ENCODE measurements at places on chromosomes 6 and 20. TPM values are rescaled to one million over a fixed set of nuclear protein-coding genes. Genes with fewer than 3 reads are reported as not detected.

Gene TSBP1
- not detected for total RNA-seq

Gene PLAGL1
- total RNA-seq = not detected

Gene POLR3F
- total RNA-seq = 12.9 TPM

Gene CDYL
- total RNA-seq = 33.1 TPM

Gene SAMD5
- 0.97 TPM for total RNA-seq

Gene TFAP2D
- total RNA-seq = not detected

Gene SSR1
- total RNA-seq = 34.6 TPM

Gene TAGAP
- total RNA-seq = 0.08 TPM

Gene FRMD1
- total RNA-seq = not detected

GRCh38 chr20:15840636-15841301 lies 732.5 kb downstream of the KIF16B start:
- DNase-seq = no peak

DNA sequence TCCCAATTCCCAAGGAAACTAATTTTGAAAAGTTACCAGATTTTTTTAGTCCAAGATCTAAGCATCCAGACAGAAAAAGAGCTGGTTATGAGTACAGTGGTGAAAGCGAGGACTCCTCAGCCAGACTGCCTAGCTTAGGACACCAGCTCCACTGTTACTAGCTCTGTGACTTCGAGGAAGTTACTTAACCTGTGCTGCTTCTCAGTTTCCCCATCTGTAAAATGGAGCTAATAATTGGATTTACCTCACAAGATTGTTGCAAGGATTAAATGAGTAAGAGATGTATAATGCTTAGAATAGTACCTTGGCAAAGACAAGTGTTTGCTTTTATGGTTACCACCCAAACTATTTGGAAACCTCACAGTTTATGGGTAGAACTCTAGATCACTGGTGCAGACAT lies 1.1 kb downstream of the NT5DC1 start:
- DNase-seq = peak; percentile 7

- no peak for DNase-seq
Observed at GRCh38 chr6:81734081-81734480, 18.4 kb downstream of the TENT5A start.

DNA sequence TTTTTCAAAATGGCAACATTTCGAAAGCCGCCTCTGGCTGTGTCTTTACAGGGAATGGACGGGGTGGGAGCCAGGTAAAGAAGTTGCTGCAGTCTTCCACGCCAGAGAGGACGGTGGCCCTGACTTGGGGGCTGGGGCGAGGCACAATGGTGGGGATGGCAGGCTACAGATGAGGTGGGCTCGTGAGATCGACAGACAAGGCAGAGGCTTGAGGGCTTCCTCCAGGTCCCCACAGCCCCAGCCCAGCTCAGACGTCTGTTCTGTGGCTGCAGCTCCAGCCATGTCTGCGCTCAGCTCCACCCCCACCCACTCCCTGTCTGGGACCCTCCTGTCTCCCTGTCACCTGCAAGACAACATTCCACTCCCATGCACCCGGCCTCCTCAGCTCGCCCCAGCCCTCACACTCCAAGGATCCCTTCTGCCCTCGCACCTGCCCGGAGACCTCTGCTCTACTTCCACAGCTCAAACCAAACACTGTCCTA lies 7.4 kb upstream of the C20orf144 start:
- no peak for DNase-seq

DNA sequence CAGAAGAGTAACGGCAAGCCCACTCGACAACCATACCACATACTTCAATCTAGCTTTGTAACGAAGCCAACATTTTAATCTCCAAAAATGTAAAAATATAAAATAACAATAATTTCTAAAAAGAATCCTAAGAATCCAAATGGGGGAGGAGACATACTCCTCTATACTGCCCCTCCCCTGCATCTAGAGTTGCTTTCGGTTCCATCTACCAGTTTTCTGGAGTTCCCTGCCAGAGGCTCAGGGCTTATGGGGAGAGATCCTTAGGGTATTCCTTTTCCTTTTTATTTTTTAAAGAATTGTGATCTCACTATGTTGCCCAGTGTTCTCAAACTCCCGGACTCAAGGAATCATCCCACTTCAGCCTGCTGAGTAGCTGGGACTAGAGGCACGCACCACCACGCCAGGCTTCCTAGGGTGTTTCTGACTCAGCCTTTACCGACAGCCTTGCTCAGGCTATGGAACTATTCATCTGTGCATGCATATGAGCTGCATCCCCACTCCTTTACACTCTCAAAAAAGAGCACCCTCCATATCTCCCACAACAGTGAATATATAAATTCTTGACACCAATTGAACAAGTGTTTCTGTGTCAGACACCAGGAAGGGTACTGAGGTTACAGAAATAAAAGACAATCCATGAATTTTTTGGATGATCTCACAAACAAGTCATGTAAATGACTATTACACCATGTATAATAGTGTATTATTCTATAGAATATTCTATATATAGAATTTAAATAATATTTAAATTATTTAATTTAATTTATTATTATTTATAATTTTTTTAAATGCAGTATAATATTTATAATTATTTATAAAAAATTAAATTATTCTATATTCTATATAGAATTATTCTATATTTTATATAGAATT lies 40.7 kb upstream of the UBR2 start:
- no peak for DNase-seq

DNA sequence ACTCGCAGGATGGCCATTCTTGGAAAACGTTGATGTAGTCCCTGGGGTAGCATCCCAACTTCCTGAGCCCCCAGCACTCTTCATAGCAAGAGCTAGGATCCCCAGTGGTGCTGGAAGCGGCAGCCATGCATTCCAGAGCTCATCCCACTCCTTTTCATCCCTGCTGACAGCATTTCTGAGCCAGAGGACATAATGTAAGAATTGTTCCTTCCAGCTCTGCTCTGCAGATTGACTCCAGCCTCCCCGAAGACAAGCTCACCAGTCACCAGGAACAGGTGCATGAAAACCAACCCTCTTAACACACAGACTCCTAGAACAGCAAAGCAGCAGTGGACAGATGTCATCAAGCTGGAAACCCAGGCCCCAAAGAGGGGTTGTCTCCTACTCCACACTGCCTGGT lies 3.8 kb downstream of the SLC13A3 start:
- DNase-seq = no peak

DNA sequence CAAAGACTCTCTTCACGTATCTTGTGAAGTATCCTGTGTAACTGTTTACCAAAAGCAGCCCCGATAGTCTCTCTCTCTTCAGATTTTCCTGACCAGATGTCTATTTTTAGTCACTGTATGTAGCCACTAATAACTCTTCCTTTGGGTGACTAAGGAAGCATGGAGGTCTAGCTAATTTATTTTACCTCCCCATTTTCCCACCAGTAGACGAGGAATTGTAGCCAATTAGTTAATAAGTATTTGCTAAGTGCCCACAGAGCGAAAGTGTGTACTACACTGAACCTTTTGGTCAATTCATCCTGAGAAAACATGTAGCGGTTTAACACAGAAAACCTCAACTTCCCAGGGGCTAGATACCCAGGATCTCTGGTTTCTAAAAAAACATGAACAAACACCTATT lies 180.6 kb downstream of the TBX18 start:
- no peak for DNase-seq

- DNase-seq = no peak
Observed at GRCh38 chr6:154406869-154407268, 50.3 kb upstream of the IPCEF1 start.

GRCh38 chr20:46151936-46152335 lies 33.8 kb downstream of the CD40 start:
- peak; percentile 33 for DNase-seq

GRCh38 chr6:163147994-163148393 lies 266.5 kb upstream of the QKI start:
- peak; percentile 7 for DNase-seq

- DNase-seq = no peak
Observed at GRCh38 chr6:132058975-132059374, 107.8 kb upstream of the CCN2 start.

DNA sequence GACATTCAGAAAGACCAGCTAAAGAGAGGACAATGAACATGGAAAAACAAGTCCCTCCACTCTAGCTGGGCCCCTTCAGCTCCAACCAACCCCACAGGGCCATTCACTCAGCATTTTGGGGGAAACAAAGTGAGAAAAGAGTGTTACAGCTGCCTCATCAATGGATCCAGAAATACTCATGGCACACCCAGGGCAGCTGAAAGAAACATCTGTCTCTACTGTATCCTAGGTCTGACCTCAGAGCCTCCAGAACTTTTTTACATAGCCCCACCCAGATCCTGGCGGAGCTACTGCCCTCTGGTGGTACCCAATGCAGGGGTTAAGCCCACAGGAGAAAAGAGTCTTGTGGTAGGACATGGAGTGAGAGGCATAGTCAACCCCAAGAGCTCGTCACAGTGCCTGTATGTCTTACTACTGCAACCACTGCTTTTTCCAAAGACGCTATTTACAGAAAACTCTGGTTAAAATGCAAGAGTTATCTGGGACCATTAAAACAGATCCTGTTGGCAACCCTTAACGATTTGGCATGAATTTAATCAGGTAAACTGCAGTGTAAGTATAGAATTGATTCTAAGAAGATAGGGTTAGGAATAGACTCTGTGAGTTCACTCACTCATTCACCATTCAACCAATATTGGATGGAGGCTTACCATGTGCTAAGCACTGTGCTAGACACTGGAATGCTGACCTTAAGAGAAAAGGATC lies 37.4 kb upstream of the FAM83C start:
- DNase-seq = peak; percentile 87

DNA sequence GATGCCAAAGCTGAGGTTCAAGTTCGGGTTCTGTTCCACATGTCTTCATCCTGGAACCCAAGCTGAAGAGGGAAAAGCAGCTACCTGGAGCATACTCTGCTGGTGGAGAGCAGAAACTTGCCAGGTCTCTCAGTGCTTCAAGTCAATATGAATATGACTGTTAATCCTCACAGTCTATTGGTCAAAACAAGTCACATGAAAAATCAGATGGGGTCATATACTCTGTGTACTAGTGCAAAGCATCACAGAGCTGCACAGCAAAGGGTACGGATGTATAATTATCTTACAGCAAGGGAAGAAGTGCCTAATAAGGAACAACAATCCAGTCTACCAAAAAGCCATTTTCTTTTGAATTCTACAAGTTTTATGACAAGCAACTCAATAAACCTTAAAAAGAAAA lies 11.6 kb downstream of the NCOA7 start:
- DNase-seq = no peak

DNA sequence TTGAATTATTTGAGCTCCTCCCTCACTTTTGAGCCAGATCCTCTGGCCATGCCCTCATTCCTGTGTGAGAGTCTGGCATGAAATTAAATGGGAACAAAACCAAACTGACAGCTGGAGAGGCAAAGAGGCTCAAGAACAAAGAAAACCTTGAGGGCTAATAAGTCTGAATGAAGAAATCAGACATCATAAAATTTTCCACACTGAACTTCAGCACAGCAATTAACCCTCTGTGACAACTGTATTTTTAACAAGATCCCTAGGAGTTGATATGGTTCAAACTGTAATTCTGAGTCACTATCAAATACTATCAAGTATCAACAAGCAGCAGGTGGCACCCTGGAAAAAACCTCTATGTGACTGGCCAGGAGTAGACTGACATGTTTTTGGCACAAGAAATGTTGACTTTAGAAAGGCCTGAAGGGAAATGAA lies 109.4 kb upstream of the EMILIN3 start:
- no peak for DNase-seq

GRCh38 chr20:47667531-47668312 lies 117.6 kb downstream of the SULF2 start:
- DNase-seq = no peak

DNA sequence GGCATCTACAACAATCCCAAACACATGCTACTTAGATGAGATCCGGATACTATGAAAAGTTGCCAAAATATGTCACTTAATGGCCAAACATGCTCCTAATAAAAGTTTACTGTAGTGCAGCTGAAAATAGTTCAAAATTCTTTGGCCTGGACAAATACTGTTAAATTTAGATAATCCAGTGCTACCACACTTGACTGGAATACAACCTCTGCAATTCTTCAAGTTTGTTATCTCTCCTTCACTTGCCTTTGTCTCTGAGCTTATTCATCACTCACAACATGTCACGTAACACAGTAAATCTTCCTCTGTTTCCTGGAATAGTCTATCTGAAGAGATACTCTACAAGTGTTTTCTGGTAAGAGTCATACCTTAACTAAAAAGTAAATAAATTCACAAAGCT lies 10.5 kb upstream of the PLN start:
- DNase-seq = no peak

- no peak for DNase-seq
Observed at GRCh38 chr6:161355696-161356095, 81.8 kb upstream of the AGPAT4 start.

GRCh38 chr6:51398064-51398705 lies 579.5 kb downstream of the TFAP2B start:
- peak; percentile 55 for DNase-seq

DNA sequence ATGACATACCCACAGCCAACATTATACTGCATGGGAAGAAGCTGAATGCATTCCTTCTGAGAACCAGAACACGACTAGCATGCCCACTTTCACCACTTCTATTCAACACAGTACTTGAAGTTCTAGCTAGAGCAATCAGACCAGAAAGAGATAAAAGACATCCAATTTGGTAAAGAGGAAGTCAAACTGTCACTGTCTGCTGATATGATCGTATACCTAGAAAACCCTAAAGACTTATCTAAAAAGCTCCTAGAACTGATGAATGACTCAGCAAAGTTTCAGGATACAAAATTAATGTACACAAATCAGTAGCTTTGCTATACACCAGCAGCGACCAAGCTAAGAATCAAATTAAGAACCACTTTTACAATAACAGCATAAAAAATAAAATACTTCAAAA lies 60.5 kb downstream of the EYS start:
- no peak for DNase-seq

GRCh38 chr6:158825038-158825950 lies 6.1 kb upstream of the EZR start:
- DNase-seq = no peak

DNA sequence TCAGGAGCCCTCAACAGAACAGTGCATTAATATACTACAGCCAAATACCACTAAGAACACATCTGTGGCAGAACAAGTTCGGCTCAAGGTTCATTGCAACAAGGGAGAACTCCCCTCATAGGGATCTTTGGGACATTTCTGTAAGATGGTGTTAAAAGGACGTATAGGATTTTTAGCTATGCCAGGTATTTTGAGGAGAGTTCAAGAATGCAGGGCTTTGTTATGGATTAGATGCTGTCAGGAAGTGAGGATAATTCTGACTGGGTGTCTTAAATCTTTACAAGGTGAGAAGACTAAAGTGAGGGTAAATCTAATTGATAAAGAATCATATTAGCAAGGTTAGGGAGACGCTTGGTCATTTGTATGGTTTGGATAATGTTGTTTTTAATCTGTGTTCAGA lies 83.7 kb upstream of the AHI1 start:
- no peak for DNase-seq

DNA sequence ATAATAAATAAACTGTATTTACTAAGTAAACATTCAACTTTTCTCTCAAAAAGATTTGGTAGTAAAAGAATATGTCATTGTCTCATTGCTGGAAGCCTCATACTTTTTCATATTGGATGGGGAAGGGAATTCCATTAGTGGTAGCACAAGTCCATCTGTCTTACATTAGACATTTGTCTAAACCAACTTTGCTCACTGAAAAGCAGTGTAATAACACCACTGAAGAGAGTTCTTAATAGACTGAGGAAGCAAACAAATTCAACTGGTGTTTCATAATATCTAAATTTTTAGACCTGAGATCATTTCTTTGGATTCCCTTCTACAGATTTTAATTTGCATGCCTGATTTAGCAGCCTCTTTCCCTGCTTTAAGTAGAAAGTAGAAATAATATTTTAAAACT lies 62.7 kb downstream of the PLCB1 start:
- DNase-seq = no peak

GRCh38 chr6:109096208-109096607 lies 901 bp downstream of the CEP57L1 start:
- DNase-seq = no peak

Measured in HT-29 (cell line).